ENCODE measurements at places on chromosomes 12 and 14.
A peak's percentile ranks its signal among the peaks of the same experiment; 100 is the strongest.

GRCh38 chr14:64912261-64912660 is 2.0 kb upstream of the CHURC1 start:
- no peak for DNase-seq

DNA sequence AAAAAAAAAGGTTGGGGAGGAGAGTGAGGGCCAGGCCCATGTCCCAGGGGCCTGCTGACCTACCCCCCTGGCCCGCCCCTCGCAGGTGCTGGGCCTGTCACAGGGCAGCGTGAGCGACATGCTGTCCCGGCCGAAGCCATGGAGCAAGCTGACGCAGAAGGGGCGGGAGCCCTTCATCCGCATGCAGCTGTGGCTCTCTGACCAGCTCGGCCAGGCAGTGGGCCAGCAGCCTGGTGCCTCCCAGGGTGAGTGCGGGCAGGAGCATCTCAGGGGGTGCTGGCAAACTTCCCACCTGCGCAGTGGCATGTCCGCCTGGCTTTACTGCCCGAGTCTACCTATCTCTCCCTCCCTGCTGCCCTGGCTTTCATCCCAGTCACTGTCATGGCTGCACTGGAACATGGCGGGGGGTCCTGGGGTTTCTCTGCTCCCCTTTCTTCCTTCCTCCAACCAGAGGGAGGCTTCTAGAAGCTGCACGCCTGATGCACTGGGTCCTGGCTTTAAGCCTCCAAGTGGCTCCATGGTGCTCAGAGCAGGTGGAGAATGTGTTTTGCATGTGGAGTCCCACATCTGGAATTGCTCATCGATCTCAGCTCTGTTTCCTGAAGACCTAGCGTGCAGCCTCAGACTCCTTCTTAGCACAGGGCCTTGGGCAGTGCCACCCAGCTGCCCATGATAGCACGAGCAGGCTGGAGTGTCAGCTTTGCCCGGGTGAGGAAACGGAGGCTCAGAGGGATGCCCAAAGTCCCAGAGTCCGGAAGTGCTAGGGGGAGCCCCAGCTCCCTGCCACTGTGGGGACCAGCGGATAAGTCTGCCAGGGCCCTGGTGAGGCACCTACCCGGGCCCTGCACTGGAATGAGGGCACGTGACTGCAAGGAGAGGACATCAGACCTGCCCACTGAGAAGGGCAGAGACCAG is 46.3 kb downstream of the PHETA1 start:
- no peak for DNase-seq

- no peak for DNase-seq
Measured at GRCh38 chr12:104546575-104546974, 89.8 kb downstream of the CHST11 start.

DNA sequence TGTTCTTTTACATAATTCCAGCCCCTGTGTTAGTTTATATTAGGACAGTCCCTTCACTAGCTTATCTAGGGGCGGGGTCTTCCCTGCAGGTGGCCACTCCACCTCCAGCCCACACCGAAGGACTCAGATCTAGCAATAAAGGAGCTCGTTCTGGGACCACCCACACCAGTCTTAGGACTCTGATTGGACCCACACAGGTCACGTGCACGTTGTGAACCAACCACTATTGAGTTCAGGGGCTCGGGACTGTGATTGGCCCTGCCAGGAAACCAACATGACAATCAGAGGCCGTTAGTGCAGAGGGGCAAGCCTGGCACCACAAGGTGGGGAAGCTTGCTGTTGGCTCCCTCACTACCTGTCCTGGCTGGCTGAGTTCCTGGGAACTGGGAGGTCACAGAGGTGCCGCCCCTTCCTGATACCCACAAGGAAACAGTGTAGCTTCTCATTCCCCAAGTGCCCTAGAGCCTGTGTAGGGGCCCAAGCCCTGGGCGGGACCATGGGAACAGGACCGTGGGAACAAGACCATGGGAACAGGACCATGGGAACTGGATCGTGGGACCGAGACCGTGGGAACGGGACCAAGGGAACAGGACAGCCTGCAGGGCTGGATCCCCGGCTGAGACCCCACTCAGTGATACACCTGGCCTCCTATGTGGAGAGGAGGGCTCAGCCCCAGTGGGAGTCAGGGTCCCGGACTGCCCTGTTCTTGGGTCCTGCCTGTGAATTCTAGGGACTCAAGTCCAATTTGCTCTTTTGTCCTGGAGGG is 297.8 kb downstream of the ADGRD1 start:
- no peak for DNase-seq

GRCh38 chr12:80001562-80001961 is 66.7 kb upstream of the PPP1R12A start:
- DNase-seq, result no peak

- DNase-seq, result no peak
Measured at GRCh38 chr12:4443616-4444015, 2.0 kb downstream of the FGF6 start.

- DNase-seq, result no peak
Measured at GRCh38 chr14:61716956-61717355, 21.6 kb downstream of the HIF1A start.

DNA sequence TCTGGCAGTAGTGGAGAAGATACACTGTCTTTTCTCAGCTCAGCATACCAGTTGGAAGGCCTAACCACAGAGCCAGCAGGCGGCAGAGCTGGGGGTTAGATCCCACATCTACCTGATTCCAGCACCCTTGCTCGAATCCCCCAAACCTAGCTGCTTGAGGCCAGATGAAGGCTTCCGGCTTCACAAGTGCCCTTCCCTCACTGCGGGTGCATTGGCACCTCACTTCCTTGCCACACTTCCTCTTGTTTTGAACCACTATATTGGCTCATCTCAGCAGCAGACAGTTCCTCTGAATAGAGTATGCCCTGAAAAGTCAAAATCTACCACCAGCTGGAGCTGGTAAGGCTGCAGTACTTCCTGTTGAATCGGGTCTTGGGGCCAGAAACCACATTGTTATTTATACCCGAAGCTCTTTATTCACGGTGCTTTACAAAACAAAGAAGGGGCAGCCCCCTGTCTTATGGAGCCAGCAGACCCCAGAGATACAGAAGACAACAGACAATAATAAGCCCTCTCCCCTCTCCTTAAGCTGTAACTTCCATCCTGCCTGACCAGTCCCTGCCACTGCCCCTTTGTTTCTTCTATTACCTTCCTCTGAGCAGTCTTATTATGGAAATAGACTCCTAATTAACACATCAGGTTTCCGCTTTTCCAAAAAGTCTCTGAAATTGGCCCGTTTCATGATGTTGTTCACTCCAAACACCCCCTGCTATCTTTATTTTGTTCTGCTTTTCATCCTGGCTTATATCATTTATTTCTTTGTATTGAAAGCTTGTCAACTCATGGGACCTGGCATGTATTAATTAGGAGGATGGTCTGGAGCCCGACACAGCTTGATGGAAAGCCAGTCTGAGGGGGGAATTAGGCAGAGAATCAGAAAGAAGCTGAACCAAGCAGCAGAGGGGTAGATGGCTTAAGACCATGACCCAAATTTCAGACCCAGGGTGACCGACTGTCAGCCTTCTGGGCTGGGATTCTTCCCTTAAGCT is 233.5 kb downstream of the EFCAB11 start:
- peak; percentile 43 for DNase-seq

DNA sequence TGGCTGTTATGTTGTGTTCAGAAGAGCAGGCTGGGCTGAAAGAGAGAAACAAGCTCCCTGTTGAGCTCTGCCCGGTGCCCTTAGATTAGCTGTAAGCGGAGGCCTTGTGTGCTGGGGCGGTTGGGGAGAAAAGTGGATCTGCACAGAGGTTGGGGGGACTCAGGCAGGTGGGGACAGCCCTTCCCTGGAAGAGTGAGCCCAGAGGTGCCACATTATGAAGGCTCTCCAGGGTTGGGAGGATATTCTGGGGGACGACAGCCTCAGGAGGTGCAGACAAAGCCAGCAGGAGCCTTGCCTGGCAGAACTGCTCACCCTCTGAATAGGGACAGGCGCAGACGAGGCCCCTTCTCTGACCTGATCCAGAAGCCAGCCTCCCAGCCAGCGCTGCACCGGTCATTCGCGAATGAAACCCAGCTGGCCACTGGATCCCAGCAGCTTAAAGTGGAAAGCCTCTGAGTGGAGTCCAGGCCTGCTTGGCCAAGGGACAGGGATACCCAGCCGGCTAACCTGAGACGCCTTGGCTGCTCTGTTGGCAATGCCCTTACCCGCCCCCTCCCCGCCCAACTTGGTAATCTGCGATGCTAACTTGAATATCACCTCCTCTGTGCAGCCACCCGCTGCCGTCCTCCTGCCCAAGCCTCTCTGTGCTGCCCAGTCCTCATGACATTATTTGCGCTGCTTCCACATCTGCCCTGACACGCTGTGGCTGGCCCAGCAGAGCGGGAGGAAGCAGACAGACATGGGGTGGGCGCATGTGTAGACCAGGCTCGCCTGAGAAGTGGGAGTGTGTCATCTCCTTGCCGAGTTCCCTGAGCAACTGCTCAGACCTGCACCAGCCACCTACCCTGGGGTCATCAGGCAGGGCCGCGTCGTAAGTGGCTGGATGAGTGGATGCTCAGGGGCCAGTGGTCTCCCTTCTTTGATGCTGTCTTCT is 5.6 kb downstream of the HIP1R start:
- no peak for DNase-seq

- no peak for DNase-seq
Measured at GRCh38 chr12:85865890-85866289, 8.2 kb upstream of the NTS start.

DNA sequence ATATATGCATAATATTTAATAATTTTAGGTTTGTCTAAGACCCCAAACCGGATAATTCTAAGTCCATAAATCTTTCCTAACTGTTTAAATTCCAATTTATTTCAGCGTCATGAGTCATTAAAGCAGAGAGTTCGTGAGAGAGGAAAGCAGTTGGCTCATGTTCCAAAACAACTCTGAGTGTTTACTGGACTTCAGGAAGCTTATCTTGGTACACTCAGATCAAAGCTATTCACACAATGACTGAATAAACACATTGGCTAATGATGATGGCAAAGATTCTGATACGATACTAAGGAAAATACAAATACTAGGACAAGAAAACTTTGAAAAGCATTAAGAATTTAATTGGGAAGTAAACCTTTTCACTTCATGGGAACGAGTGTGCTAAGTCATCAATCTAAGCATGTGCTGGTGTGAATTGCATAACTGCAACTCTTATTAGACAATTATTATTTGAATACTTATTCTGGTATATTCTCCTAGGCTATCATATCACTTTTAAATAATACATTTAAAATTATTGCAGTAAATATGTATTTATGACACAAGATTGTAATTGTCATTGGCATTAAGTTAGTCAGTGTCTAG is 34.8 kb upstream of the CLEC14A start:
- no peak for DNase-seq

- DNase-seq, result no peak
Measured at GRCh38 chr12:26636710-26637328, 196.2 kb downstream of the ITPR2 start.

GRCh38 chr12:11811008-11811407 is 161.5 kb downstream of the ETV6 start:
- no peak for DNase-seq

DNA sequence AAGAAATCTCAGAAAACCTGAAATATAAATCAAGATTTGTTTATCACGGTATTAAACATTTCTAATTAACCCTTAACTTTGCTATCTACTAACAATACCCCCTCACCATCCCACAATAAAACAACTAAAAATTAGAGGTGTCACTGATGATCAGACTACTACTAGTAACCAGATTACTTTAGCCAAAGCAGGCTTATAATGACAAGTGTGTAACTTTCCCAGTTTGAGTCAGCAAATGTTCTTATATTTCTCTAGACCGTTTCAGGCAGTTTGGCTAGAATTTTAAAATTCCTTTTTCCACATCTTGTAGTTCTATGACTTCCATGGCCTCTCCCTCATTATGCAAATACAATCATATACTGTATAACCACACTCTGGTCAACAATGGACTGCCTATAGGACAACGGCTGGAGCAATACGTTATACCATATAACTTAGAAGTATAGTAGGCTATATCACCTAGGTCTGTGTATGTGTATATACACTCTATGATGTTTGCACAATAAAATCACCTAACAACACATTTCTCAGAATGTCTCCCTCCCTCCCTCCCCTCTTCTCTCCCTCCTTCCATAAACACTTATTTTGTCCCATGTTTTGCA is 102.1 kb downstream of the DENND5B start:
- DNase-seq, result no peak

GRCh38 chr14:63394432-63394831 is 75.7 kb upstream of the GPHB5 start:
- DNase-seq, result no peak

DNA sequence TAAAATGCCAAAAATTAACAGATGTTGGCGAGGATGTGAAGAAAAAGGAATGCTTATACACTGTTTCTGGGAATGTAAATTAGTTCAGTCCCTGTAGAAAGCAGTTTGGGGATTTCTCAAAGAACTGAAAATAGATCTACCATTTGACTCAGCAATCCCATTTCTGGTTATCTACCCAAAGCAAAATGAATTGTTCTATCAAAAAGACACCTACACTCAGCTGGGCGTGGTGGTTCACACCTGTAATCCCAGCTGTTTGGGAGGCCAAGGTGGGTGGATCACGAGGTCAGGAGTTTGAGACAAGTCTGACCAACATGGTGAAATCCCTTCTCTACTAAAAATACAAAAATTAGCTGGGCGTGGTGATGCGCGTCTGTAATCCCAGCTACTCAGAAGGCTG is 279.3 kb upstream of the PDE3A start:
- DNase-seq, result no peak

GRCh38 chr14:88299865-88300530 is 23.1 kb downstream of the KCNK10 start:
- no peak for DNase-seq

DNA sequence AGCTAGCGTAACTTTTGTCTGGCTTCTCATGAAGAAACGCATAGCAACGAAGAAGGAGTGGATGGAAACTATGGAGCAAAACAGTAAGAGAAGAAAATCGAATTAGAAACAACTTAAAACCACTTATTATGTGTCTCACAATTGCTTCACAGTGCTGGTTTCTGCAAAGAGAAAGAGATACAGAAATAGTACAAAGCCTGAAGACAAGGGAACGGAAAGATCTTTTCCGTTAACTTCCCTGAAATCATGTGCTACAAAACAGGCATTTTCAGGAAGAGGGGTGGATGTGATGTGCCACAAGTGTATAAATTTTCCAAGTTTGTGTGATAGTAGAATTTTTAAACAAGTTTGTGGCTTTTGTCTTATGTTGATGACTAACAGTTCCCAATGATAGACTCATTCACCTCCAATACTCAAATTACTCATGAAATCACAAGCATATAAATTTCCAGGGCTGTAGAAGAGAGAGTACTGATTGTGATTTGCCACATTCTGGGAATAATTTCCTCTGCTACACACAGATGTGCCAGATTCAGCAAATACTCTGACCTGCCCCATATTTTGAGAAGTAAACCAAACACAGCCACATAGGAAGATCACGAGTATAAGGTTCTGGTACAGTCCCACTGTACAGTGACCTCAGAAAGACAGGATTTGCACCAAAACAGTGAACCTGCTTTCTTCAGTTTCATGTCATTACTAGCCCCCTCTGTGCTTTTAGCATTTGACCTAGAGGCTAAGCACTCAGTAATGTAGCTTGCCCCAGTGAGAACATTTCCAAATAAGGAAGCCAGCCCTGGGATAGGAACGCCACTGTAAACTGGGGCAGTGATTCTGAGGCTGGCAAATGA is 41.4 kb upstream of the PPFIA2 start:
- DNase-seq, result no peak
